ENCODE measurements at places on chromosomes 16 and 17.

GRCh38 chr17:8806926-8807550 lies 7.9 kb upstream of the MFSD6L start:
- DNase-seq, result no peak

DNA sequence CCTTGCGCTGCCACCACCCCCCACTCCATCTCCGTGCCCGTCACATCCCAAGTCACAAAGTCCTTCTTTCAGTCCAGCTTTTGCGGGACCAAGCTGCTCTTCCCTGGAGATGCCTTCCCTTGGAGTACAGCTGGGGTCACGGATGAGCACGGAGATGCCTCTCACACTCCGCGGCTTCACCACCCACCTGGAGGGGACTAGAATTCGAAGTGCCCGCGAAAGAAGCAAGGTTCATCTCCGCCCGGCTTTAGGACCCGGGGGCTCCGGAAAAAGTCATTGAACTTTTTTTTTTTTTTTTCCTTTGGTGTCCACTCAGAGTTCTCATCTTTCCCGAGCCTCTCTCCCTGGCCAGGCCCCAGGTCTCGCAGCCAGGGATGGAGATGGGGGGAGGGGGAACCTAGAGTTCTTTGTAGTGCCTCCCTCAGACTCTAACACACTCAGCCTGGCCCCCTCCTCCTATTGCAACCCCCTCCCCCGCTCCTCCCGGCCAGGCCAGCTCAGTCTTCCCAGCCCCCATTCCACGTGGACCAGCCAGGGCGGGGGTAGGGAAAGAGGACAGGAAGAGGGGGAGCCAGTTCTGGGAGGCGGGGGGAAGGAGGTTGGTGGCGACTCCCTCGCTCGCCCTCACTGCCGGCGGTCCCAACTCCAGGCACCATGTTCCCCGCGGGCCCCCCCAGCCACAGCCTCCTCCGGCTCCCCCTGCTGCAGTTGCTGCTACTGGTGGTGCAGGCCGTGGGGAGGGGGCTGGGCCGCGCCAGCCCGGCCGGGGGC lies at the start of gene FKBP10:
Gene FKBP10 (plus strand): TSS at position 624 of the 771 bp plus-strand sequence. CDS start 31 bp downstream, at position 655.
- no peak for DNase-seq

DNA sequence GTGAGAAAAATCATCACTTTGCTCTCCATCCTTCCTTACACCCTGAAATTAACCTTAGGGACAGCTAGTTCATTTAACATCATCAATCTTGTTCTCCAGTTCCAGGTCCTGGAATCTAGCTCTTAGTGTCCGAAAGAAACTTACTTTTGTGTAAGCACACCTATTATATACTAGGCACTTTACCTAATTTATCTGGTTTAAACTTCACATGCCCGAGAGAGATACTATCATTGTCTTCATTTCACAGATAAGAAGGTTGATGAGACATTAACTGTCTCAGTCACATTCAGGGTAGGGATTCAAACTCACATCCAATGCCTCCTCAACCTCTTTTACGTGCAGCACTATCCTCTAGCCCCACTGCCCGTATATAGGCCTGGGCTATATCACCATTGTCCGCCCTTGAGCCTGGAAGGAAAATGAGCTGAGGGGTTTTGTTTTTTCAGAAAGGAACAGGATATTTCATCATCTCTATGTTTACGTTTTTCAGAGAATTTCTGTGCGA lies 501 bp upstream of the AP2B1 start:
- no peak for DNase-seq

- no peak for DNase-seq
These were observed 2.1 kb downstream of the PPP1R1B start for GRCh38 chr17:39628655-39629493.

DNA sequence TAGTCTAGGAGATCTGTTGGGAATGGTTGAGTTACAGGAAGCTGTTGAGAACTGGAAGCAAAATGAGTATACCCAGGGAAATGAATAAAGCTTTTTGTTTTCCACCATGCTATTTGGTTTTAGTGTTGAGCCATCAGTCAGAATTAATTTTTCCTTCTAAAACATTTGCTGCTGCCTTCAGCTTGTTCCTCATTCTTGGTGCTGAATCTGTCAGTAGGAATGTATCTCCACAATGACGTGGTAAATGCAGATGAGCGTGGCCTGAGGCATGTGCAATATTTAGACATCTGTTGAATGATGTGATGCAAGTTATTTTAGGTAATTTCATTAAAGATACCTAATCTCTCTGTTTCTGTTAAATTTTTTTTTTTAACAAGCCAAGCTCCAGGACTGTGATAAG lies 10.9 kb downstream of the HAPSTR1 start:
- no peak for DNase-seq

DNA sequence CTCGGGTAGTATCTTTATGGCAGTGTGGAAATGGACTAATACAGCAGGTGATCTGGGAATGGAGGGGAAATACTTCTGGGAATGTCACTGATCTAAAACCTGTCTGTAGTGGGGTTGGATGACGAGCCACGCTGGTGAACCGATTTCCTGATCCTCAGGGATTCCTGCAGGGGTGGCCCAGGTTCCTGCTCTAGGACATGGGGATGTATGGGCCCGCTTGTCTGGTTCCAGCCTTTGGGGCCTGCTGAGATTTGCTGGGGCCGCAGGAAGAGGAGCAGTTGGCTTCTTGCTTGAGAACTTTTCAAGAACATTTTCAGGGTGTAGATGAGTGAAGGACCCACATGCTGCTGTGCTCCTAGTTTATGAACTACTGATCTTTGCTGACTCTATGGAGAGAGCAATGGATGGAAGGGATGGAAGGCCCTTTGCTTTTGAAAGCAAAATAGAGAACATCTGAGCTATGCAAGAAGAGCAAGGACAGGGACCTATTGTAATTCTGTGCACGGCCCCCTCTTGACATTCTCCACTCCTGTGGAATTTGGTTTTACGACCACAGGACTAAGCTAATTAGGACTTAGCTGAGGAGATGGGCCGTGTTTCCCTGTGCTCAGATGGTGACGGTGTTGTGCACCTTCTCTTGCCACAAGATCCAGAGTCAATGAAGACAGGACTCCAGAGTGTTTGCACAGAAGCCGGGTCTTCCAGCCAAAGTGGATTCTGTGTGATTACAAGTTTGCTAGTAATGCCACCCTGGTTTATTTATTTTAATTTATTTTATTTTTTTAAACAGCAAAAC lies 90.5 kb downstream of the SEC14L1 start:
- DNase-seq, result no peak

GRCh38 chr16:50496990-50497389 lies 51.2 kb upstream of the NKD1 start:
- no peak for DNase-seq

DNA sequence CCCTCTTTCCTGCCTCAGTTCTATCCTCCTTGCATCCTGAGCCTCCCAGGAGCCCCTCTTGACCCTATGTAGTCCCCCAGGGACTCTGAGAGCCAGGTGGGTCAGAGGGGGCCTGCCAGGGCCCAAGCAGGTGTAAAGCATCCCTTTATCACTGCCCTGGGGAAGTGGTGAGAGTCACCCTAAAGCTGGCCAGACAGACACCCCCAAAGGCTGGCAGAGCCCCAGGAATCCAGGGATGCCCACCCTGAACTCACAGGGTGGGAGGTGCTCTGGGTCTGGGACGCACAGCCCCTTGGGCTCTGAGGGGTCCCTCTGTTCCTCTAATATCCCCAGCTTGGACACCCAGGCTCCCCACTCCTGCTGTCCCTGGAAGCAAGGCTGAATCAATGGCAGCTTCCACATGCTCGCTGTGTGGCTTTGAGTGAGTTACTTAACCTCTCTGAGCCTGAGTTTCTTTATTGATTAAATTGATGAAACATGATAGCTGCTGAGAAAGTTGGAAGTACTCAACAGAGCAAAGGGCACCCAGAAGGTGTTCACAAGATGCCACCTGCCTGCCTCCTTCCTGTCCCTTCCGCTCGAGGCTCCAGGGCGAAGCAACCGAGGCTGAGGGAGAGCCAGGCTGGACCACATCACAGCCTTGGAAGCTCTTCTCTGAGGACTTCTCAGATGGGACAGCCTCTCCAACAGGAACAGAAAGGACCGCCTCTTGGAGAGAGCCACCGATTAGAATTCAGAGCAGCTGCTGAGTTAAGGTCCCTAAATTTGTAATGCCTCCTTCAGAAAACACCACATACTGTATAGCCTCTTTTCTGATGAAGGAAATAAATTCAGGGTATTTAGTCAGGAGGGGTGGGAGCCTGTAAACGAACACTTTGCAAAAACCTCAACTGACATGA lies 67.1 kb upstream of the DOC2B start:
- DNase-seq, result no peak

- no peak for DNase-seq
These were observed 34.4 kb upstream of the RGS9 start for GRCh38 chr17:65102788-65103187.
